ENCODE measurements at places on chromosomes 2 and 18.

- no peak for DNase-seq
Observed at GRCh38 chr18:14935210-14935609, 187.2 kb downstream of the ANKRD30B start.

GRCh38 chr2:218275371-218276072 is 5.2 kb downstream of the PNKD start:
- DNase-seq = no peak

DNA sequence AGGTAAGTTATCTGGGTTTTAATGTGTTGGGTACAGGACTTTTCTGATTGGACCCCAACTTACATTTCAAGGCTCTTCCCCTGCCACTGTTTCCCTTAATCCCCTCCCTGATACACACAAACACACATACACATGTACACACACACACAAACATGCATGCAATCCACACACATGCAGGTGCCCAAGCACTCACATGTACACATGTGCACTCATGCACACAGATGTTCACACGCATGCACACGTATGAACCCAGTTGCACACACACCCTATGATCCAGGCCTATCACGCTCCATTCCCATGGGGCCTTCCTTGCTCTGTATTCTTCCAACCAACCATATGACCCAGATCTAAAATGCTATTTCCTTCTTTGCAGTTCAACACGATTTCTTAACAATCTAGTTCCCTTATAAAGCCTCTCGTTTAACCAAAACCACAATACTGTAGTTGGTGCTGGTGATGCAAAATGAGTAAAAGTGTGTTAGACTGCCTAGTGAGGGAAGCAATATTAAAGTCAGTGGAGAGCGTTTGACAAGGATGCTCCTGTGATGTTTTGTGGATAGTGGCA is 11.1 kb downstream of the SERPINB8 start:
- DNase-seq = no peak

DNA sequence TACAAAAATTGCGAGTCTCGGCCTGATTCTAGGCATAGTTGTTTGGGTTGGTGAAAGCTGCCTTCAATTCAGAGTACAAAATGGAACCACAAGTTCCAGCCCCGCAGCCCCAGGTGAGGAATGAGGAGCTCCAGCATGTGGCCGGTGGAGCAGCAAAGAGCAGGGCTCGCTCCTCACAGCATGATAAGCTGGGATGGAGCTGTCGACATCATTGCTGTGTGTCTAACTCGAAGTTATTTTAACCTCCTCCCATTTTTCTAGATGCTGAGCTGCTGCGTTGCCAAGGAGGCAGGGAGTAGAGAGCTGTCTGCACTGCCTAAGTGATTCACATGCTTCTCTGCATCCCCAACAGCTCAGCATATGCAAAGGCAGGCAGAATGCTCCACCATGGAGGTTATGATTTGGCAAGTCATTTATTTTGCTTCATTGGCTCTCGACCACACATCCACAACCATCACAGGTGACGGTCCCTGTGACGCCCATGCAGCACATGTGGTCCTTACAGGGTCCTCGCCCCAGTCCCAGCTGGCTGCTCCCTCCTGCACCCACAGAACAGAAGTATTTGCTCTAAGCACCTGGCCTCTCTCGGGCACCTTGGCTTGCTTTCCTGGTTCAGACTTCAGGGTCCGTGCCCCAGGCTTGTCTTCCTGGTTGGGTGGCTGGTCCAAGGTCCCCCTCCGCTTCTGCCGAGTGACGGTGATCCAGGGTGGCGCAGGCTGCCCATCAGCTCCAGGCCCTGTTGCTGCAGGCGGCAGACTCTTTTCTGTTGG is 66.0 kb upstream of the MGAT4A start:
- no peak for DNase-seq

DNA sequence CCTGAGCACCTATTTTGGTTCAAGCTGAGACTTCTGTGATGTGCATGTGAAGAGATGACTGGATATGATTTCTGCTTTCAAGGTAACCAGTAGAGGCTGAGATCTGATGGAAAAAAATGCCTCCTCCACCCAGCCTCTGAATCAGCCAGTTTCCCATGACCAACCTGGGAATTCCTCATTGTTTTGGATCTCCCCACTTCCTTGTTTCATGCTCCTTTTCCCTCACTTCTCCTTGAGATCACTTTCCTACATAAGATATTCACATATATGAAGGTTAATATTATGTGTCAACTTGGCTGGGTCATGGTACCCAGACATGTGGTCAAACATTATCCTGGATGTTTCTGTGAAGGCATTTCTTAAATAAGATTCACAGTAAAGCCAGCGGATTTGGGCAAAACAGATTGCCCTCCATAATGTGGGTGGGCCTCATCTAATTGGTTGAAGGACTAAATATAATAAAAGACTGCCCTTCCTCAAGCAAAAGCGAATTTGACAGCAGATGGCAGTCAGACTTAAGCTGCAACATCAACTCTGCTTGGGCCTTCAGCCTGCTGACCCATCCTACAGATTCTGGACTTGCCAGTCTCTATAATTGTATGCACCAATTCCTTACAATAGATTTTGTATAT is 379.4 kb downstream of the TNS1 start:
- no peak for DNase-seq

GRCh38 chr2:60280238-60280637 is 273.2 kb downstream of the BCL11A start:
- no peak for DNase-seq

- no peak for DNase-seq
Observed at GRCh38 chr18:26702086-26702485, 153.7 kb upstream of the KCTD1 start.

- DNase-seq = no peak
Observed at GRCh38 chr2:187390891-187391290, 57.2 kb downstream of the CALCRL start.

DNA sequence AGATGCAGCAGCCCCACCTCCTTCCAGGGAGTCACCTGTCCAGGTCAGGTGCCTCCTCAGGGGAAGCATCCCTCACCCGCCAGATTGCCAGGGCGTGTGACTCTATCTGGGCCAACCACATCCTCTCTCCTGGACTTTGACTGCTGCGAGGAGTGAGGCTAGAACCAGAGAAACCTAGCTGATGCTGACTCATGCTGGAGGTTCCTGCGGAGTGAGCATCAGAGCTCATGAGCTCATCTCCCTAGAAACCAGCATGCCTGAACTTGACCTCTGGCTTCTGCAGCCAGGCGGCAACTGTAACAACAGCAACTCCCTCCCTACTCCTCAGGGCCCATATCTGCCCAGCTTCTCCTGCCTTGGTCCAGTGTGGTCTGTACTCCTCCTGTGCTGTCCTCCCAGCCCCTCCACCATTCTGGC is 28.3 kb upstream of the NT5DC4 start:
- DNase-seq = no peak

GRCh38 chr2:238331916-238332315 is 11.6 kb downstream of the TRAF3IP1 start:
- no peak for DNase-seq

All from NCI-H524 (cell line).